A549 treated with Hydrocortisone at 1 μM for 4 hours (cell line): ENCODE measurements at places on chromosomes 16 and 17. TPM values are rescaled to one million over a fixed set of nuclear protein-coding genes. Genes with fewer than 3 reads are reported as not detected.

Gene MTSS2
- 83.7 to 101 TPM (median 92.9 TPM) in 5 replicates for total RNA-seq

Gene KCNH4
- total RNA-seq, result 0.20 to 0.36 TPM (median 0.35 TPM) in 5 replicates

Gene GDPD1
- total RNA-seq, result 0.51 to 1.1 TPM (median 0.77 TPM) in 5 replicates

Gene TRAF7
- 43.6 to 52.2 TPM (median 48.9 TPM) in 5 replicates for total RNA-seq

Gene DNAH3
- total RNA-seq, result 0.11 to 0.17 TPM (median 0.13 TPM) in 5 replicates

Gene CDH11
- 0.43 to 1.1 TPM (median 0.70 TPM) in 5 replicates for total RNA-seq

Gene CRYBA1
- not detected in 5 replicates for total RNA-seq

Gene CACNG1
- 0.08 to 0.21 TPM (median 0.13 TPM) in 5 replicates for total RNA-seq

Gene SUZ12
- total RNA-seq, result 19.9 to 33.5 TPM (median 25.4 TPM) in 5 replicates
